C1 segment of cervical spinal cord (tissue), 14 donors: ENCODE measurements at places on chromosomes 7 and 10.
A peak's percentile ranks its signal among the peaks of the same experiment; 100 is the strongest.

DNA sequence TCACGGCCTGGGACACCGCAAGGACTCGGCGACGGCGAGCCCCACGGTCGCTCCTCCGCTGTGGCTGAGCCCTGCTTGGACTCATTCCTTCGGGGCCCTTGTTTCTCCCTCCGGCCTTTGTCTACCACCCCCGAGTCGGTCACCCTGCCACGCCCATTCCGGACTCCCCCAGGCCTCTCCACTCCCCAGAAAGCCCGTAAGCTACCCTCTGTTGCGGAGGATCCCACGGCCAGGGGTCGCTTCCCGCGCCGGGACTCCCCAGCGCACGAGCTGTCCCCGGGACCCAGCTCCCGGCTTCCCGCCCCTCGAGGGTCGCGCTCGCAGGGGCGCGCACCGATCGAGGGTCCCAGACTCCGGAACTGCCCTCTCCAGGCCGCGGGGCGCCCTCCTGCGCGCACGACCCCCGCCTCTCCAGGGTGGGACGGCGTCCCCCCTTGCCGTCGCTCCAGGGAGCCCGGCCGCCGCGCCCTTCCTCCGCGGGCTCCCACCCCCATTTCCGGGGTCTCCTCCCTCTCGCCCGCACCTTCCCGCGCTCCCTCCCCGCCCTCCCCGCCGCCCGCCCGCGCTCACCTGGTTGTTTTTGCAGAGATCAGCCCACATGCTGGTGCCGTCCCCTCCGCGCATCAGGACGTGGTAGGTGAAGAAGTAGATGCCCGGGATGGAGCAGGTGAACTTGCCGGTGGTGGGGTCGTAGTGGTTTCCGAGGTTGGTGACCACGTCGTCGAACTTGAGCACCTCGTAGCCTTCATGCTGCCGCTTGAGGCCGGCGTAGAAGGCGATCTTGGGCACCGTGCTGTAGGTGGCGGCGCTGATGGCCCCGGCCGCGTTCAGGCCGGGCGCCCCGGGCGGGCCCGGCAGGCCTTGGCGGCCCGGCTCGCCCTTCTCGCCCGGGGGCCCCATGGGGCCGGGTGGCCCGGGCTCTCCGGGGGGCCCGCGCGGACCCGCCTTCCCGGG lies 1.5 kb downstream of the C1QL3 start:
- no peak for DNase-seq

GRCh38 chr10:95363303-95363912 lies 72.6 kb upstream of the PDLIM1 start:
- peak; percentile 48 for DNase-seq

- DNase-seq: no peak
Measured at GRCh38 chr10:26269754-26270153, 53.2 kb downstream of the GAD2 start.

- no peak for DNase-seq
Measured at GRCh38 chr10:11303361-11304170, 285.9 kb downstream of the CELF2 start.
